PC-9 (cell line): ENCODE measurements at places on chromosomes 11 and 22. TPM values are rescaled to one million over a fixed set of nuclear protein-coding genes. Genes with fewer than 3 reads are reported as not detected.

Gene ASCC2
- total RNA-seq, result 39.9 and 43.3 TPM in 2 replicates

Gene MRGPRE
- not detected in 2 replicates for total RNA-seq

Gene CAVIN3
- total RNA-seq, result 25.7 and 26.0 TPM in 2 replicates

Gene KCNA4
- not detected in 2 replicates for total RNA-seq

Gene CCDC83
- not detected in 2 replicates for total RNA-seq

Gene ART1
- not detected in 2 replicates for total RNA-seq

Gene ANGPTL5
- total RNA-seq, result not detected in 2 replicates

Gene KDM4E
- not detected in 2 replicates for total RNA-seq

Gene KCNJ4
- 0.18 and 0.22 TPM in 2 replicates for total RNA-seq

Gene LMNTD2
- total RNA-seq, result 12.8 and 16.3 TPM in 2 replicates

Gene MS4A6E
- total RNA-seq, result not detected in 2 replicates

Gene BTBD18
- not detected in 2 replicates for total RNA-seq

Gene SAA4
- not detected in 2 replicates for total RNA-seq

Gene GAB4
- total RNA-seq, result not detected in 2 replicates

Gene NXPE4
- not detected in 2 replicates for total RNA-seq

Gene ROBO3
- total RNA-seq, result 1.3 and 1.5 TPM in 2 replicates

Gene WEE1
- total RNA-seq, result 32.2 and 37.1 TPM in 2 replicates

Gene TRIM49
- not detected in 2 replicates for total RNA-seq

Gene CCDC134
- total RNA-seq, result 29.0 and 33.3 TPM in 2 replicates

Gene AMPD3
- 16.5 and 17.4 TPM in 2 replicates for total RNA-seq

Gene KRTAP5-2
- not detected in 2 replicates for total RNA-seq

Gene SCUBE2
- not detected in 2 replicates for total RNA-seq

Gene ATG13
- total RNA-seq, result 109 TPM in 2 replicates

Gene SLC15A3
- 2.7 and 5.5 TPM in 2 replicates for total RNA-seq

Gene LRRC4C
- not detected in 2 replicates for total RNA-seq

Gene ACP2
- 20.4 and 24.1 TPM in 2 replicates for total RNA-seq

Gene RIMBP3B
- 0.18 TPM in 1 of 2 replicates, not detected in the other for total RNA-seq

Gene POU2AF2
- total RNA-seq, result not detected in 2 replicates

Gene KCNK4
- total RNA-seq, result 0.53 and 0.57 TPM in 2 replicates

Gene NCR3LG1
- 0.15 and 0.33 TPM in 2 replicates for total RNA-seq

Gene KRTAP5-10
- not detected in 2 replicates for total RNA-seq

Gene OR10G7
- total RNA-seq, result not detected in 2 replicates

Gene NOL12
- 42.1 and 44.3 TPM in 2 replicates for total RNA-seq

Gene RBMXL2
- not detected in 2 replicates for total RNA-seq

Gene ARL2
- 97.5 and 106 TPM in 2 replicates for total RNA-seq

Gene OR4D5
- not detected in 2 replicates for total RNA-seq

Gene GGT1
- total RNA-seq, result 7.4 and 10.2 TPM in 2 replicates

Gene CCDC88B
- total RNA-seq, result 9.6 and 15.1 TPM in 2 replicates

Gene HOATZ
- not detected in 2 replicates for total RNA-seq

Gene MPPED2
- total RNA-seq, result not detected in 2 replicates

Gene CCDC87
- 0.83 and 1.0 TPM in 2 replicates for total RNA-seq

Gene DEFB108B
- not detected in 2 replicates for total RNA-seq

Gene SCGB1C1
- not detected in 2 replicates for total RNA-seq

Gene DDX17
- total RNA-seq, result 511 and 648 TPM in 2 replicates

Gene OSM
- not detected in 2 replicates for total RNA-seq

Gene ANO5
- not detected in 2 replicates for total RNA-seq

Gene UBQLN3
- not detected in 2 replicates for total RNA-seq

Gene TOMM22
- 106 and 120 TPM in 2 replicates for total RNA-seq
